ENCODE measurements at places on chromosomes 4 and X.

- DNase-seq: peak; percentile 1
These were observed 570.9 kb upstream of the ZFP42 start for GRCh38 chr4:187424636-187425035.

DNA sequence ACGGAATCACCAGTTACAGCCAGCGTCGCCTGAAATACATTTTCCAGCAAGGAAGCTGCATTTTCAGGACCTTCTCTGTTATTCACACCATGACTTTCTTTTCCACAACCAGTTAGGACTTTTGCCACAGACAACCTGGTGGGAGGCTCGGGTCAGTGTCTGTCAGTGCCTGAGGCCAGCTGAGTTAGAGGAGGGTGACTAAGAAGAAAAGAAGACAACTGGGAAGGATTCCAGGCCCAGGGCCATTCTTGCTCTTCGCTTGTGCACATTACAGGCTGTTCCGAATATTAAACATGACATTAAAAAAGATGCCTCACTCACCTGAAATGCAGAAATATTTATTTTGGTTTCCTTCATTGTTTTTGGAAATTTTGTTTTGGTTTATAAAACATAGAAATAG, 21.4 kb upstream of the CENPU start:
- DNase-seq: peak; percentile 54

DNA sequence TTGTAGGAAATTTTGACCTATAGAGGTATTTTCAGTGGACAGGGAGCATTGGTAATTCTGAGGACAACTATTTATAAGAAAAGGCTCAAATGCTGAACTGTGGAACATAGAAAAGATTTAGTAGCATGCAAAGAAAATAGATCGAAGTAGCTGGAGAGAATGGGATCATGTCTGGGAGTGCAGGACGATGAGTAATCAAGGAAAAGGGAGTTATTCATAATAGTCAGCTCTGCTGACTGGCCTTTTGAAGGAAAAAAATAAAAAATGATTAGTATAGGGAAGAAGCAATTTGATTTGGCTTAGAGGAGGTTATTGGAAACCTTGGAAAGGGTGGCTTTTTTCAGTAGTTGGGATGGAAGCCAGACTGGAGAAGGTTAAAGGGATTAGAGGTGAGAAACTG, 22.9 kb upstream of the ANK2 start:
- DNase-seq: peak; percentile 73

GRCh38 chr4:174317531-174317930, 33.8 kb downstream of the CEP44 start:
- peak; percentile 18 for DNase-seq

DNA sequence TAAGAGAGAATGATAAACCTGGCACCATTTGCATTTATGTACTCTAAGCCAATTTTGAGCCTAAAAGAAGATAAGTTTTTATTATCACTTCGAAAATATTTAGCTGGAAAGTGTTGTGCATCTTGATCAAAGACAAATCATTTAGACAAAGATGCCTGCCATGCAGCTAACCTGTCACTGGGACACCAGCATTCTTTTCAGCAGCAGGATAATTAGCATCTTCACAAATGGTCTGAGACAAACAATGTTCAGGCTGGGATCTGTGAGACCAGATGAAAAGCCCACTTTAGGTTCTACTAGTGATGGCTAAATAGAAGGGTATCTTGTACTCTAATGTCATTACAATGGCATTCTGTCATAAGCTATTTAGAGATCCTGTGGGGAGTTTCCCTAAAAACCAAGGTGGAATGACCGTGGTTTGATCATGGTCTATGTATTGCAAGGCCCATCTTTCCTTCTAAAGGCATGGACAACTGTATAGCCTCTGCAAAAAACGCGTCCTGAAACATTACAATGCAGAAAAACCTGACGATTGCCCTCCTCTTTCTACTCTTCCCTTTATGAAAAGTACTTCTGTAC, 7.2 kb downstream of the PRDM8 start:
- DNase-seq: no peak

DNA sequence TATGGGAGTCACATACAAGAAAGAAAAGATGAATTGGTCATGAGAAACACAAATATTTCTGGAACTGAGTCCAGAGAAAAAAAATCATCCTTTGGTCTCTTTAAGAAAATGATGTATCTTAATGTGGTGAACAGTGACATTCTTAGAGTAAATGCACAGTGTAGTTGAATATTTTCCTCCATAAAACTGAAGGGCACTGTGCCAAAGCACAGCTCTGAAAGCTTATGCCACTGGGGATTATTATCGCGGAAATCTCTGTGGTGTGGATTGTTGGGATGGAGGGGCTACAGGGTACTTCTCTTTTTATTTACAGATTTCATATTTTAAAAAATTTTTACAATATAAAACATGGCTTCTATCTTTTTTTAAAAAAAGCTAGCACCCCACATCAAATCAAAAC, 908.1 kb downstream of the CCSER1 start:
- peak; percentile 2 for DNase-seq

DNA sequence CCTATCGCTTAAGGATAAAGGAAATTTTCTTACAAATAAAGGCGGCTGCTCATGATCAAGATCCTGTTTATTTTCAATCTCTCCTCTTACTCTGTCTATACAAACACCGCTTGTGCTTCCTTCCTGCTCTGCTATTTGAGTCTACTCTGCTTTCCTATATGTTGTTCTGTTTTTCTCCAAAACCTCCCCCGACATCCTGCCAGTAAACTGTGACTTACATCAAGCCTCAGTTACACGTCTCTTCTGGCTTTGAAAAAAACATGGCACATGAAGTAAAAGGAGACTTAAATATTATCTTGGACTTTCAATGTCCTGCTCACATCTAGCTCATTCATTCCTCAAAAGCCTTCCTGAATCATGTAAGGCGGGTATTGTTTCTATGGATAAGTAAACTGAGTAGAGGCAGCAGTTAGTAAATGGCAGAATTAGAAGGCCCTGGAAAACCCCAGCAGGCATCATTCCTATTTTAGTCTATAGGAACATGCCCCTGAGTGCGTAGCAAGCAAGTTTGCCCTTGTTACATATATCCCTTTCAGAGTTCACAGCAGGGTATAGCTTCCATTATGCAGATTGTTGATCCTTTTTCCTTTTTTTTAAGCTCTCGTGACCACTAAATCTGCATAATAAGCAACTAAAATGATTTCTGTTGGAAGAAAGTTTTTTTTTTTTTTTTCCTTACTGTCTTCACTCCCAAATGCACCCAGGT, 280.1 kb downstream of the RAPGEF2 start:
- DNase-seq: no peak

DNA sequence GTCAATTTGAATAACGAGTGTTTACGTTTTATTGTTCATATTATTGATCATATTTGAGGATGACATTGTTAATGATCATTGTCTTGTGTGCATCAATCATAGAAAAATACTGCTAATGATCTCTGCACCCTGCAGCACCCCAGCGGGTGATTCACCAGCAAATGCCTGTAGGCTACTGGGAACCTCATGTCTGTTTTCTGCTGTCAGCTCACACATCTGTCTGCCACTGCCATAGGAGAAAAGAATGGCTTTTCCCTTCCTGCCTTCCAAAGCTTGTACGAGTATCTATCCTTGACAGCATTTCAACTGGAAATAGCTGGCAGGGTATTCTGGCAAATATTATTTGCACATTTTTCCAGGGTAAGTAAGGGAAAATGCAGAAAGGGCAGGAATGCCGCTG, 272.1 kb upstream of the TRAM1L1 start:
- DNase-seq: peak; percentile 11

DNA sequence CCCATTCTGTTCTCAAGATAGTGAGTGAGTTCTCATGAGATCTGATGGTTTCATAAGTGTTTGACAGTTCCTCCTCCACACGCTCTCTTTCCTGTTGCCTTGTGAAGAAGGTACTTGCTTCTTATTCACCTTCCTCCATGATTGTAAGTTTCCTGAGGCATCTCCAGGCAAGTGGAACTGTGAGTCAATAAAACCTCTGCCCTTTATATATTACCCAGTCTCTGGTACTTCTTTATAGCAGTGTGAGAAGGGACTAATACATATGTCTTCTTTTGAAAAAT, 58.4 kb downstream of the CFAP299 start:
- no peak for DNase-seq

DNA sequence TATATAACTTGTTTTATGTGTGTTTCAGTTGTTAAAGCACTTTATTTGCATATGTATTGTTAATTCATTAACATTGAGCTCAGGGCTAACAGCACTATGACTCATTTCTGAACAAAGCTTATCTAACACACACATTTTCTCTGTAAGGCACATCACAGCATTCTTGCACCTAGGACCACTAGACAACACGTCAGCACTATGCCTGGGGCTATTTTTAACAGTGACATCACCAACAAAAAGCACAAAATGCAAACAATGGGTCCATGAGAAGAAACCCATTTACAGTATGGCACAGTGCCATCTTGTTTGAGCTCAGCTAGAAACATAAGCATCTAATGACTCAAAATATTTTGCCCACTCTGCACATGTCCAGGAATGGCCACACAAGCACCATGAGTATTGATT, 124.4 kb downstream of the RELL1 start:
- DNase-seq: peak; percentile 5

GRCh38 chrX:739611-740010, 109.0 kb downstream of the SHOX start:
- DNase-seq: no peak

DNA sequence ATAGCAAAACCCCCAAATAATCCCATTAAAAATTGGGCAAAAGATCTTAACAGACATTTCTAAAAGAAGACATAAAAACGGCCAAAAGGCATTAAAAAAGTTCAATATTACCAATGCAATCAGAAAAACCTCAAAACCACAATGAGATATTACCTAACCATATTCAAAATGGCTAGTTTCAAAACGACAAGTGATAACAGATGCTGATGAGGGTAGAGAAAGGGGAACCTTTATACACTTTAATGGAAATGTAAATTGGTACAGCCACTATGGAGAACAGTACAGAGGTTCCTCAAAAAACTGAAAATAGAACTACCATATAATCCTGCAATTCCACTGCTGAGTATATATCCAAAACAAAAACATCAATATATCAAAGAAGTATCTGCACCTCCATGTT, 6.2 kb downstream of the AADAT start:
- no peak for DNase-seq

GRCh38 chr4:76300012-76300411, 6.5 kb upstream of the STBD1 start:
- no peak for DNase-seq

- no peak for DNase-seq
These were observed 31.5 kb downstream of the DHRSX start for GRCh38 chrX:2469196-2469685.

- no peak for DNase-seq
These were observed 364.6 kb upstream of the FAT1 start for GRCh38 chr4:187088070-187088799.

DNA sequence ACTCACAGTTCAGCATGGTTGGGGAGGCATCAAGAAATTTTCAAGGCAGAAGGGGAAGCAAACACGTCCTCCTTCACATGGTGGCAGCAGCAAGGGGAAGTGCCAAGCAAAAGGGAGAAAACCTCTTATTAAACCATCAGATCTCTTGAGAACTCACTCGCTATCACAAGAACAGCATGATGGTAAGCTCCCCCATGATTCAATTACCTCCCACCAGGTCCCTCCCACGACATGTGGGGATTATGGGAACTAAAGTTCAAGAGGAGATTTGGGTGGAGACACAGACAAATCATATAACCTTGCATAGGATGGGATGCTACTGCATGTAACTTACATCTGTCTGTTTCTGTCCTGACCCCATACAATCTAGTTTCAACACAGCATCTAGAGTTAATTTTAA, 511.8 kb upstream of the ARX start:
- no peak for DNase-seq
